Activated naive CD8-positive, alpha-beta T cell treated with anti-CD3 and anti-CD28 coated beads, Interleukin-2, amount 10 ng/mL, durations not matched to agents 7 days and 5 days (primary cell): ENCODE measurements at places on chromosomes 16 and 17. TPM values are rescaled to one million over a fixed set of nuclear protein-coding genes. Genes with fewer than 3 reads are reported as not detected.

HOXB1 gene
- total RNA-seq, result not detected

SHISA9 gene
- not detected for total RNA-seq

ORC6 gene
- total RNA-seq, result 28.3 TPM

KRT20 gene
- total RNA-seq, result not detected

CLDN9 gene
- total RNA-seq, result not detected

FBXW10 gene
- not detected for total RNA-seq

HBA1 gene
- total RNA-seq, result not detected

TBC1D3E gene
- not detected for total RNA-seq

KDM8 gene
- 20.1 TPM for total RNA-seq

SAMD14 gene
- 0.11 TPM for total RNA-seq

KRTAP2-4 gene
- total RNA-seq, result not detected

EZH1 gene
- 98.4 TPM for total RNA-seq

KCNJ18 gene
- not detected for total RNA-seq

PIRT gene
- not detected for total RNA-seq

SPNS3 gene
- total RNA-seq, result 32.9 TPM

SPN gene
- total RNA-seq, result 255 TPM

MED31 gene
- total RNA-seq, result 23.2 TPM

PITPNM3 gene
- 0.64 TPM for total RNA-seq

PER1 gene
- total RNA-seq, result 52.7 TPM

MED13 gene
- 58.5 TPM for total RNA-seq

TBC1D3C gene
- 5.2 TPM for total RNA-seq

TRPV2 gene
- total RNA-seq, result 107 TPM

SKAP1 gene
- 98.8 TPM for total RNA-seq

OR1F1 gene
- total RNA-seq, result not detected

OTOP3 gene
- not detected for total RNA-seq

MT1A gene
- total RNA-seq, result not detected

SMPD3 gene
- 16.9 TPM for total RNA-seq

TAC4 gene
- total RNA-seq, result not detected

EVPLL gene
- not detected for total RNA-seq

EME2 gene
- 36.3 TPM for total RNA-seq

TPSAB1 gene
- not detected for total RNA-seq

ACSM5 gene
- not detected for total RNA-seq

SLC25A11 gene
- 67.6 TPM for total RNA-seq

CPNE7 gene
- total RNA-seq, result 4.3 TPM

MRM3 gene
- total RNA-seq, result 18.3 TPM

KRTAP4-8 gene
- not detected for total RNA-seq

CCL1 gene
- total RNA-seq, result not detected

ABCC11 gene
- not detected for total RNA-seq

RRAD gene
- 0.60 TPM for total RNA-seq

ATP5PD gene
- 199 TPM for total RNA-seq

SLC38A8 gene
- total RNA-seq, result not detected

C17orf58 gene
- total RNA-seq, result 4.4 TPM

EME1 gene
- total RNA-seq, result 27.3 TPM

DNAAF8 gene
- not detected for total RNA-seq

UMOD gene
- not detected for total RNA-seq

HP gene
- not detected for total RNA-seq
